ENCODE measurements at places on chromosomes 11 and 22.

DNA sequence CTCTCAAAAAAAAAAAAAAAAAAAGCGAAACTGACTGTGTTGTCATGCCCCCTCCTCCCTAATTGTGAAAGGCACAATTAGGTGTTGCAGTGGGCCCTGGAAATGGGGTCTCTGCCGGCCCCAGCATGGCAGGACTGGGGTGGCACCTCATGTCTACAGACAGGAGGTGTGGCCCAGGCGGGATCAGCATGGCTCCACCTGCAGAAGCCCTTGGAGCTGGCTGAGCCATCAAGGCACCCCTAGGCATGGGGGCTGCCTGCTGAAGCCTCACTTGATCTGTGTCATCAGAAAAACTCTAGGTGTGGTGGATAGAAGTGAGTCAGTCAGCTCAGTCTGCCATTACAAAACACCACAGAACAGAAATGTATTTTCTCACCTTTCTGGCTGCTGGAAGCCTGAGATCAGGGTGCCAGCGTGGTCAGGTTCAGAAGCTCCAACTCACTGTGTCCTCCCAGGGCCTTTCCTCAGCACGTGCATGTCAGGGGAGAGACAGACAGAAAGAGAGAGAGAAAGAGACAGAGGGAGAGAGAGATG, 10.1 kb upstream of the B4GALNT4 start:
- no peak for DNase-seq

DNA sequence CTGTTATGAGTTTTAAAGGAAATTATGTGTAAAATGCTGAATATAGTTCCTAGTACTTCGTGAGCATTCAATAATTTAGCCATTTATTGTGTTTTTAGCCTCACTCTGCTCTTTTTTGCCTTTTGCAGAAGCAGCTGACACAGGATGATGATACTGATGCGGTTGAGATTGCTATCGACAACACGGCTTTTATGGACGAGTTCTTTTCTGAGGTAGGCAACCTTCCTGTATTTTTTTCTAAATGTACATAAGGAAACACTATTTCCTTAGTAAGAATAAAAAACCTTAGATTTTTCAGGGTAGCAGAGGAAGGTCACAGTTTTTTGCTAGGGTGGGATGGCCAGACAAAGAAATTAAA, 17.9 kb downstream of the STX3 start:
- DNase-seq = no peak

- peak; percentile 2 for DNase-seq
These were observed 929 bp downstream of the PRDM10 start for GRCh38 chr11:130001461-130002351.

DNA sequence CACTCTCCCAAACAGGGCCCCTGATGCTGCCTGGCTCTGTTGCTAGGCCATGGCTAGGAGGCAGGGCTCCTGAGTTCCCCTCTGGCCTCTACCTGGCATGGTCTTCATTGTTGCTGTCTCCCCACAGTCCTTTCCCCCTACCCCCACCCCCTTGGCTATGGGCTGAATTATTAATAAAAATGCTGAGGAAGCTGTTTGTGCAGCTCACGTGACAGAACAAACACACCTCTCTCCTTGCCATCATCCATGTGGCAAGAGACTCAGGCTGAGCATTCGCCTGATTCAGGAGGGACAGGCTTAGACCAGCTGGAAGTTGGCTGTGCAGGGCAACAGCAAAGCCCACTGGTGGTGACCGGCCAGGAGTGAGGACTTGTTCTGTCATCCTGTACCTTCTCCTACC, 4.2 kb upstream of the SYT7 start:
- DNase-seq = no peak

- DNase-seq = no peak
These were observed 3.7 kb downstream of the VSIG10L2 start for GRCh38 chr11:125949271-125950177.

DNA sequence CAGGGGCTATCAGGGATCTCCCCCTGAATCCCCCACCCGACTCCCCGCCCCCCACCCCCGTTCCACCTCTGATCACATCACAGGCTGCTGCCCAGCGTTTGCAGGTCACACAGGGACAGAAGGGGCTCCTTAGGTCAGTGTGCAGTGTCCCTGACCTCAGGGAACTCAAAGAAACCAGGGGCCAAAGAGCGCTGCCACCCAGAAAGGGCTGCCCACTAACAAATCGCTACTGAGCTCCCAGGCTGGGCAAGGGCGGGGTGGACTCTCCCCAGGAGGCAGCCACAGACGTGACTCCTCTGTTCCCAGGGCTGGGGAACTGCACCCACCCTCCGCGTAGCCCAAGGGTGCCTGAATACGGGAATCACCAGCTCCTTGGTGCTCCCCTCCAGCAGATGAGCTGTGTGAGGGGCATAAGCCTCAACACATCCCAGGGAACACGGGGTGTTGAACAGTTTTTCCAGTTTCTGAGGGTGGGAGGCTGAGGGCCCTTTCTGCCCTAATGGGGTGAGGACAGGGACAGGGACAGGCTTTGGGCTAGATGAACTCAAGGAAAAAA, 9.9 kb upstream of the POLDIP3 start:
- no peak for DNase-seq

- DNase-seq = peak; percentile 39
These were observed 32.2 kb downstream of the ART5 start for GRCh38 chr11:3609416-3610265.

DNA sequence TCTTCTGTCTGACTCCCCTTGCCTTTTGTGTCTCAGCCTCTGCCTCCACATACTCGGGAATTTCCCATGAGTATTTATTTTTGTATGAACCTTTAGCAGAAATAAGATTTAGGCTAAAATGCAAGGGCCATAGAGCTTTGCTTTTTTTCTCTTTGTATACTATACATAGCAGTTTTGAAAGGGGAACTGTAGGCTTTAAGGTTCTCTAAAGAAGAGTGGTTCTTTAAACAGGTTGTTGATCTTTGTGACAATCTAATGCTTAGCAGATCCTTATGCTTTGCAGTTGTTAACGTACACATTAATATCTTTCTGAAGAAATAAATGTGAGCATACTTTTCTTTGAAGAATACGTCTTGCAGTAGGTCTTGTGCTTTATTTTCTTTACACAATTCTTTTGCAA, 35.0 kb downstream of the TBCEL start:
- DNase-seq = no peak

DNA sequence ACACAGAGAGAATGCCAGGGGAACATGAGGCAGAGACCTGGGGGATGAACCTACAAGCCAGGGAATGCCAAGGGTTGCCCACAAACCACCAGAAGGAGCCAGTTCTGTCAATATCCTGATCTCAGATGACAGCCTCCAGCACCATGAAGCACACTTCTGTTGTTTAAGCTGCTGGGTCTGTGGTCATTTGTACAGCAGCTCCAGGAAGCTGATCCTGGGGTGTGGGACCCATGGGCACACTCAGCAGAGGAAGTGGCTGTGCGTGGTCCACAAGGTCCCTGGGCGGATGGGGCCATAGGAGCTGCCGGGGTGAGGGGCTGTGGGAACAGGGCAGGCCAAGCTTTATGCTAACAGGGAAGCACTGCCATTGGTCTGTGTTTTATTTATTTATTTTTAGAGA, 12.1 kb downstream of the PPM1F start:
- no peak for DNase-seq

- no peak for DNase-seq
These were observed 19.8 kb downstream of the SPECC1L start for GRCh38 chr22:24290459-24290858.
